HT1080 (cell line): ENCODE measurements at places on chromosomes 3 and 15. TPM values are rescaled to one million over a fixed set of nuclear protein-coding genes. Genes with fewer than 3 reads are reported as not detected.

Gene SOX14
- not detected in 2 replicates for total RNA-seq

Gene ATP13A5
- total RNA-seq = 0.03 TPM in 1 of 2 replicates, not detected in the other

GRCh38 chr15:83446904-83447709 is at the start of gene SH3GL3:
Gene SH3GL3, plus strand, starts transcription at chr15:83447341. Its CDS starts 193 bp downstream, at chr15:83447534.
- peak; percentile 69 for DNase-seq

GRCh38 chr3:83096-83495 is 113.5 kb upstream of the CHL1 start:
- no peak for DNase-seq

DNA sequence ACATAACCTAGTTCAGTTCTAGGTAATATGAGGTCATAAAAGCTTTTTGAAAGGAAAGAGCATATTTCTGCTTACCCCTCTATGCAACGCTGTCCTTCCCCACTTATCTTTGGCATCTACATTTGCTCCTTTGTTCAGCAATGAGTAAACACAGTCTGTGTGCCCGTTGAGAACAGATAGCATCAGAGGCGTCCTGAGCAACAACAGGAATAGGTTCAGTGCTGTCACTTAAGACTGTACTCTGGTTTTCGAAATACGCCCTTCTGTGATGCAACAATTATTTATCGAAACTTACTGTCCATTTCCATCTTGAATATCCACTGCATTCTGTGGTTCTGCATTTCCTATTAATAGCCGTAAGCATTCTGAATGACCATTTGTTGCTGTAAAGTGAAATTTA is 84.4 kb downstream of the BTD start:
- DNase-seq = no peak

- no peak for DNase-seq
Observed at GRCh38 chr3:142003291-142003690, 126.8 kb downstream of the ATP1B3 start.
